ENCODE measurements at places on chromosomes 2 and 18. TPM values are rescaled to one million over a fixed set of nuclear protein-coding genes. Genes with fewer than 3 reads are reported as not detected.

- no peak for DNase-seq
These were observed 95.2 kb downstream of the POLE4 start for GRCh38 chr2:75053484-75054112.

Gene TET3
- 19.2 TPM for polyA plus RNA-seq

DNA sequence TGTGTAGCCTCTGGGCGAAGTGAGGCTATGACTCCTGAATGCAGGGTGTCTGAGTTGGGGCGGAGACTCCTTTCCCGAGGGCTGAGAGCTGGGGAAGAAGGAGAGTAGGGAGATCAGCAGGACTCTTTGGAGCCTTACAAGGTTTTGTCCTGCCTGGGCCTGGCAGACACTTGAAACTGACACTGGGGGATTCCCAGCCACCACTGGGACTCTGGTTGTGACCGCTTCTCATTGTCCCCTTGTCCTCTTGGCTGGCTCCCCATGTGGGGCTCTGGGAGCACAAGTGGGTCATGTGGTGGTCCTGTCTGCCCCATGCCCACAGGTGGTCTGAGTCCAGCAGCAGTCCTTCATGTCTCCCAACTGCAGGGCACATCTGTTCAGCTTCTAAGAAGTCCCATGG is 78.2 kb upstream of the MGAT4A start:
- DNase-seq, result no peak

Gene SALL3
- polyA plus RNA-seq, result 104 TPM

Gene EVX2
- 0.74 TPM for polyA plus RNA-seq

Gene LOXL3
- polyA plus RNA-seq, result 18.8 TPM
